ENCODE measurements at places on chromosomes 13 and 19.

DNA sequence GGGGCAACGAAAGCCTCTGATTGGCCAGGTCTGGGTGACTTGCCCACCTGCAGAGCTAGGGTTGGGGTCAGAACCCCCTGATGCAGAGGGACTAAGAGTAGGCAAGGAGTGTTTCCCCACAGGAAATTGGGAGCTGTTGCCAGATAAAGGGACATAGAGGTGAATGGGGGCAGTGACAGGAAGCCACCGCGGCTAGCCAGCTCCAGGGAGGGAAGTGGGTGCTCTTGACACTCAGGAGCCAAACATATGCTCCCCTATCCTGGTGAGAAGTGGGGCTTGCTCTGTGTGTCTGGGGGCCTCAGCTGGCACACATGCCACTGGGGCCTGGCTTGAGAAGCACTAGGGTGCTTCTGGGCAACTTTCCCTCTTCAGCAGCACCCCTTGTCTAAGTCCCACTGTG lies 26.0 kb downstream of the WDR88 start:
- DNase-seq, result no peak

DNA sequence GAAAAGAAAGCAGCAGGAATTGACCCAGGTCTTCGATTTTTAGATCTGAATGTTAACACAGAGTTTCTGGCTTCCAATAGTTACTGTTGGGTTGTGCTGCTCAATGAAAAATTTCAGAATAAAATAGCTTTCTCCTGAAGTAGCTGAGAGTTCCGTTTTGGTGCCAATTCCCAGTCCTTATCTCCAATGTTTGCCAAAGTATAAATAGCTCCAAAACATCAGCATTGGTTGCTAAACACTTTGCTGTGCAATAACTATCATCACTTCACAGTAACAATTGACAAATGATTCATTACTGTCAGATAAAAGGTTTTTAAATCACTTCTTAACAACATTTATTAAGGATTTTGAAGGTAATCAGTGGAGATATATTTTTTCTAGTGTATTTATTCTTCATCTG lies 446.0 kb downstream of the PCDH20 start:
- no peak for DNase-seq

- DNase-seq, result no peak
Observed at GRCh38 chr19:39449116-39449797, 3.9 kb downstream of the SUPT5H start.

- no peak for DNase-seq
Observed at GRCh38 chr19:19871932-19872331, 6.2 kb downstream of the ZNF253 start.

- no peak for DNase-seq
Observed at GRCh38 chr13:50396001-50396400, 380.8 kb downstream of the KCNRG start.

DNA sequence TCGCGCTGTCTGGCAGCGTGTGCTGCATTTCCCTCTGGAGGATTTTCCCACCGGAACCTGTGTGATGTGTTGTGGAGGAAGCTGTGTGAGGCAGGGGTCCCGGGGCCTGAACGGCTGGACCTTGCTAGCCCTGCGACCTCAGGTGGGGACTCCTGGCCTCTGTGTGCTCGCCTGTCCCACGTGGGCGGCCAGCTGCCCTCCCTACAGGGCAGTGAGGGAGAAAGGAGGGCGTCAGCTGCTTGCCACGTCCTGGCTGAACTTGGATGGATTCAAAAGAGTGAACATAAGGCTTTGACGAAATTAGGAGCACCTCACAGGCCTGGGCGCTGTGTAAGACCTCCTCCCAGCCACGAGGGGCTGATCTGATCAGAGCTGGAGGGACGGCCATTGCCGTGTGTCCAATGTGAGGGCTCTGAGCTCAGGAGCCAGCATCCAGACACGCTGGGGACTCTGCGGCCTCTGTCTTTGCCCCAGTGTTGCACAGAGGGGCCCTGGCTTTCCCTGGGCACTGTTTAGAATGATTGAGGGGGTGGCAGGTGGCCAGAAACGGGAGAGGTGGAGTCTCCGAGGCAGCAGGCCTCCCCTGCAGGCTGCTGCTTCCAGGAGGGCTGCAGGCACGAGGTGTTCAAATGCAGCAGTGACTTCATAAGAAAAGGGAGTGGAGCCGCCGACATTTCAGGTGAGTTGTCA lies 13.0 kb downstream of the TFDP1 start:
- no peak for DNase-seq

GRCh38 chr19:15400521-15401396 lies 18.0 kb downstream of the AKAP8L start:
- peak; percentile 54 for DNase-seq

DNA sequence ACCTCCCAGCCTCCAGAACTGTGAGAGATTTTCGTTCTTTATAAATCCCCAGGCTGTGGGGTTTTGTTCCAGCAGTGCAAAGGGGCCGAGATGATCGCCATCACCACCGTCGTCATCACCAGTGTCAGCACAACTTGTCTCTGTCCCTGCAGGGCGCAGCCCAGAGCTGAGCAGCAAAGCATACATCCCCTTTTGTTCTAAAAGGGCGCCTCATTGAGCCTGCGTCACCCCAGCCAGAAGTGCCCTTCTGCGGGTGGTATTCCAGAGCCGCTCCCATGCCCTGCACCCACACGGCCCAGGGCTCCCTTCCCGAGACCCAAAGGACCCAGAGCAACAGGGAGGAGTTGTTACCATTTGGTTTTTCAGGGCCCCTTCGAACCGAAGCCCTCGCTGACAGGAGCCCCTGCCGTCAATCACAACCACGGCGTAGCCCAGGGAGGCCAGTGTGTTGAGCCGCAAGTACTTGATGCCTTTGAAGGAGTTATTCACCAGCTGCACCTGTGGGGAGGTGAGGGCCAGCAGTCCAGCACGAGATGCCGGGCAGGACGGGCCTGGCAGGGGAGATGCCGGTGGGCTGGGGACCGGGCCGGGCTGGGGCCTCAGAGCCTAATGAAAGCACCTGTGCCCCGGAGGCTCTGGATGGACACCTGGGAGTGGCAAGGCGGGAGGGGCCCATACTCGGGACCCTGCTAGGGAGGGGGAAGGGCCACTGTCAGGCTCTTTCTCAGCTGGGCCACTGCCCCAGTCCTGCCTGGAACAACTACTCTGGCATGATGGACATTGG lies 14.4 kb upstream of the MYDGF start:
- peak; percentile 29 for DNase-seq

GRCh38 chr13:91219201-91219600 lies 128.3 kb upstream of the MIR17HG start:
- DNase-seq, result no peak

DNA sequence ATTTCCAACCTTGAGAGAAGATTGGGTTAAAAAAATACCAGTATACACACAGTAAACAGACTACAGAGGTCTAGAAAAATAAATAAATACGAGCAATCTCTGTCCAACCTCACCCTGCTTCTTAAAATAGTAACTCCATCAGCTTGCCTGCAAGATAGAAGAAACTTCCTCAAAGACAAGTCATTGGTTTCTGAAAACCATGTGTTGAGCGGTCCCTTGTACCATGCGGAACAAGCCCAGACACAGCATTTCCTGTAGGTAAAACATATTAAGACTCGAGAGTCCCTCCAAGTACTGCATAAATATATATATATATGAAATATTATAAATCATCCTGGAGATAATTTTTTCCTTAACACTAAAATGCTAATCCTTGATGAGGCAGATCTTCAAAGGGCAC lies 157.4 kb downstream of the MZT1 start:
- DNase-seq, result no peak

GRCh38 chr13:70249332-70250064 lies 141.2 kb upstream of the KLHL1 start:
- DNase-seq, result no peak

DNA sequence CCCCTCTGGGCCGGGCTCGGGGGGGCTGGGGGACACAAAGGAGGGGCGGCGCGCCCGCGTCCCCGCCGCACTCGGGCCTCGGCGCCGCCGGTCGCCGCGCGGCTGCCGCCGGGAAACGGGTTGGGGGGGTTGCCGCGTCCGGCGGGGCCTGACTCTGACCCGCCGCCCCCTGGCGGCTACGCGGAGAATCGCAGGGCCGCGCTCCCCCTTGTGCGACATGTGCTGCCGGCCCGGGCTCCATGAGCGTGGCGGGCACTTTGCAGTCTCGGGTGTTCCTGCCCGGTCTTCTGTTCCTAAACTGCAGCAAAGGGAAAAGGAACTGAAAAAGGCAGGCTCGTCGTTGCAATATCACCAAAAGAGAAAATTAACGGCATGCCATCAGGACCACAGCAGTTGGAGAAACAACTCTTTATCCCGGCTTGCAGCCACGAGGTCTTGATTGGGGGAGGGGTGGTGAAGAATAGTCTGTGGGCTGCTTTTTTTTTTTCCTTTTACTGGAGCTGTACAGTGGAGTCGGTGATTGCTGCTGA lies 1.5 kb downstream of the MIR17HG start:
- peak; percentile 92 for DNase-seq

GRCh38 chr13:45886466-45886865 lies 34.9 kb upstream of the SIAH3 start:
- DNase-seq, result no peak

DNA sequence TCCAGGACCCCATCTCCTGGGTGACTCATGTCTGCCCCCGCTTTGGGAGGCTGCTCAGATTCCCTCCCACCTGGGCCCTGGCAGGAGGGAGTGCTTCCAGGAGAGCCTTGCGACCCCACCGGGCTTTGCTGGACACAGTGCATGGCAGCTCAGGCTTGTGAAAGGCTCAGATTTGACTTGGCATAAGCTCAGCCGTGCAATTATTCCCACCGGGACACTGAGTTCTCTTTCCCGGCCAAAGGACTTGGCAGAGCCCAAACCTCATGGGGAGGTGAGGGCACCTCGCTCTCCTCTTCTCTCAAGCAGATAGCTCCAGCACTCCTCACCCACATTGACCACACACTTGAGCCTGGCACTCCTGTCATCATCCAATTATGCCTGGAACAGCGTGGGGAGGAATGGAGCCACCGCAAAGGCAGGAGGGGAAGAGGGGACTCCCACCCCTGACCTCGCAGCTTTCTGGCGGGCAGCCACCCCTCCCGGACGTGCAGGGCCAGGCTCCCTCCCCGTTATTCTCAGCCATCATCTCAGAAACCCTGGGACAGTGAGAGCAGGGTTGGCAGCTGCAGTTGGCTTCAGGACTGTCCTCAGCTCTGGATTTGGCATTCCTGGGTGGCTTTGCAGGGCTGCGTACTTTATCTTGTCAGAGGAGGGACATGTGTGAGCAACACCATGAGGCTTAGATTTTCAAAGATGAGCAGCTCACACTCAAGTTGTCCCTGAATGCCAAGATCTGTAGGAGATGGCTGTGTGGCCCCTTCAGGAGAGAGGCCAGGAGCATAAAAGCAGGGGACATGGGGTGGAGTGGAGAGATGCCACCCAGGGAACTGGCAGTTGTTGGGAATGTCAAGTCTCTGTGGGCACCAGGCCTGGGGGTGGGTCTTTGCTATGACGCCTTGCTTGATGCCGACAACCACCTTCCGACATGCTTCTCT lies 306.2 kb downstream of the TEX29 start:
- no peak for DNase-seq

DNA sequence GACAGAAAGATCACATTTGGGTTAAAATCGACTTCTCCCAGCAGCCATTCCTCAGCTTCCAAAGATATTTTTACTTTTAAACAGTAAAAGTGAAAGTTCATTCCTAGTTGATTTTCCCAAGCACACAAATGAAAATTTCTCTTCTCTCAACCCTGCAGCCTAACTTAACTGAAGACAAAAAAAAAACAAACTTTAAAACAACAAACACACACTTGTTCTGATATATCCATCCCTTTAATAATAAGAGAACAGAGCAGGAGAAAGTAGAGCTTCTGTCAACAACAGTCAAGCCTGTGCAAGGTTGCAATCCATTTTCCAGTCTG lies 72.9 kb downstream of the STK24 start:
- no peak for DNase-seq

DNA sequence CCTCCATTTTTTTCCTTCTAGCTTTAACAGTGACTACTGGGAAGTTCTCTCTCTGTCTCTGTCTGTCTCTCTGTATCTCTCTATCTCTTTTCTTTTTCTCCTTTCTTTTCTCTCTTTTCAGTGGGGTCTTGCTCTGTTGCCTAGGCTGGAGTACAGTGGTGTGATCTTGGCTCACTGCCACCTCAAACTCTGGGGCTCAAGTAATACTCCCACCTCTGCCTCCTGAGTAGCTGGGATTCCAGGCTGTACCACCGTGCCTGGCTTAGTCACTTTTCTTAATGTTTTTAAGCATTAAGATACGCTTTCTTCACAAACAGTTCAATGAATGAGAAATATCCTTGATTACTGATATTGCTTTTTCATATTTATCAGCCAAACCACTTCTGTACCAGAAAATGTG lies 13.1 kb downstream of the PCCA start:
- DNase-seq, result no peak

DNA sequence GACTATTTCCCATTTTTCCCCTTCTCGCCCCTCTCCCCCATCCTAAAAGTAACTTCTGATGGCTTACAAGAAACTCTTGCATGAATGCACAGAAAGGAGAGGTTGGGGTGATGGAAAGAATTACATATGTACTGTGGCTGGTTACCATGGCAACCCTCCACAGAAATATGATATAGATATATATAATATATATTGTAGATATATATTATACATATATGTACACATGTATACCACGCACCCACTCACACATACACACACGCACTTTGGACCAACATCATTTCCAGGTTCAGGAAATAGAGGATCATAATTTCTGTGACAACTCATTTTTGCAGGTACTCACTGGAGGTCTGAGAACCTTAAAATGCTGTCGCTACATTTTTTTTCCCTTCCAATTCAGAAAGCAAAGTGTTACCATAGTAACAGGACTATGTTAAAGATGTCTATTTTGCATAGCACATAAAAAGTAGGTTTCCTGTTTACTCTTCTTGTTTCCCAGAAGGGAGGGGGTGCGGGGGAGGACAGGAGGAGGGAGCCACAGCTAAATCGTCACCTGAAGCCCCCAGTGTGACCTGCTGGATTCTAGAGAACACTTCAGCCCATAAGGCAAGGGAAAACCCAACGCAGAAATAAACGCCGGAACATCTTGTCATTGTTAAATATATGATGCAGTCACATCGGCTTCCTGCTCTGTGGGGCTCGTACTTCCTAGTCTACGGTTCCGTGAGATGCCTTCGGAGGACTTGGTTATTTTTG lies 44.7 kb downstream of the EFNB2 start:
- no peak for DNase-seq

DNA sequence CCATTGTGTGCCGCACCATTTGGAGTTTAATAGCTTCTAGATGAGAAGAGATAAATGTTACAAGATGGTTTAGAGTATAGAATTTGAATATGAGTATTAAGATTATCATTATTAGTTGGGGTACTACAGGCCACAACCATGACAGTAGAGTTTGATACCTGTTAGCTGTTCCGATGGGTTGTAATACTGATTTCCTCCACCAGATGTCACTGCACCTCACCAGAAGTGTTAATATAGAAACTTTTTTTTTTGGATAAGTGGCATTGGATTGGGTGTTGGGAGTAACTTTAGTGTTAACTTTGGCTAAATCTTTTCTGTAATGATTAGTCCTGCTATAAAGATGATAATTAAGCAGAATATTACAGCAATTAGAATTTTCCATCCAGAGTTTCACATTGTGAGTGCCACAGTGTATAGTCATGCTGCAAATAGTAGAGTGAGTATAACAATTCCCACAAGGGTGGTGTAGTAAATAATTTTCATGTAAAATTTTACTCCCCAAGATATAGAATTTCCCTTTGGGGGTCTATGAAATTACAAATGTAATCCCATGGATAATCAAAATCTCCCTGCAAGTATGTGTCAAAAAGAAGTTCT lies 56.3 kb downstream of the PSG3 start:
- DNase-seq, result no peak

Measured in dorsolateral prefrontal cortex (tissue), 122 donors.